ENCODE measurements at places on chromosomes 16 and 17. TPM values are rescaled to one million over a fixed set of nuclear protein-coding genes. Genes with fewer than 3 reads are reported as not detected.
A peak's percentile ranks its signal among the peaks of the same experiment; 100 is the strongest.

NUDT21 gene
- 282 TPM for total RNA-seq

DNA sequence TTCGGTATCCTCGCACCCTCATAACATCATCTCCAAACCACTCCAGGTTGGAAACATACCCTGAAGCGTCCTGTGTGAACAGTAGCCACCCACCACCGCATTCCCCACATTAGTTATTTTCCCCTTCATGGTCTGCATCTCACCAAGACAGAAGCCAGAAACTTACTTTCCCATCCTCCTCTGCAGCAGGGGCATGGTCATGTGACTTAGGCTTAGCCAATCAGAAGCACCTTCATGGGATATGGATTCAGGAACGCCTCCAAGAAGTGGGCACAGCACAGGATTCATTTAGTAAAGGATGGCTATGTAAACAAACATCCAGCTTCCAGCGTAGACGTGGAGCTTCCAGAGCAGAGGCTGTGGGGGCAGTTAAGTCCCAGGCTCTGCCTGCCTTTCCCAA, 130.3 kb downstream of the AXIN2 start:
- H3K4me1 ChIP-seq = peaks cover 4% of the 10 kb centered on the region
- H3K27ac ChIP-seq = no peak overlapping the region
- no peak overlapping the region for H3K4me3 ChIP-seq

DNA sequence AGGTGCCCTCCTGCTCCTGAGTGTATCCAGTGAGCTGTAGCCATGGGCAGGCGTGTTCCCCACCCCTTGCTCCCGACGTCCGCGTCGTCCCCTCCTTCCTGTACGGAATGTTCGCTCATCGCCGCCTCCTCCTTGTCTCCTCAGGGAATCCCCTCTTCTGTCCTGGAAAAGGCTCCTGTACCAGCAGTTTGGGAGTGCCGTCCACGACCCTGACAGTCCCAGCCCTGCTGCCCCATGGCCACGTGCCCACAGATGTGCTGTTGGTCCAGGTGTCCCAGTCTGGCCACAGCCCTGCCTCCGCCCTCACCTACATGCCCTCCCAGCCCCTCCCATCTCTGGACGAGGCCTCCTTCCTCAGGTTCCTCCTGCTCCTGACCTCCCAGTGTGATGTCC, 30.2 kb downstream of the OR1D5 start:
- DNase-seq = peak; percentile 47
- no peak overlapping the region for H3K27ac ChIP-seq
- H3K36me3 ChIP-seq = peaks cover 2% of the 10 kb centered on the region
- no peaks in the 10 kb centered on the region for H3K4me1 ChIP-seq

DNA sequence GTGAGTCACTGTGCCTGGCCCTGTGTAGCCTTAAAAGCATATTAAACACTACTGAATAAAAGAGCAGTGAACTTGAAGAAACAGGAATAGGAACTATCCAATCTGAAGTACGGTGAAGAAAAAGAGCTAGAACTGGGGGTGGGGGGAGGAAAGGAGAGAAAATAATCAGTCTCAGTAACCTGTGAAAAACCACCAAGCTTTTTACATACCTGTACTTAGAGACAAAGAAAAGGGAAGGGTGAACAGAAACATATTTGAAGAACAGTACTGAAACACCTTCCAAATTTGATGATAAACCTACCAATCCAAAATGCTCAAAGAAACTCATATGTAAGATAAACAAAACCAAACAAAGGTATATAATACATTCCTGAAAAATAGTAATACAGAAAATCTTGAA, 77.5 kb downstream of the USP32 start:
- no peak overlapping the region for H3K4me3 ChIP-seq
- peaks cover 9% of the 10 kb centered on the region for H3K4me1 ChIP-seq
- no peak overlapping the region for H3K27ac ChIP-seq
- peaks cover 9% of the 10 kb centered on the region for H3K36me3 ChIP-seq
- no peak for DNase-seq

DNA sequence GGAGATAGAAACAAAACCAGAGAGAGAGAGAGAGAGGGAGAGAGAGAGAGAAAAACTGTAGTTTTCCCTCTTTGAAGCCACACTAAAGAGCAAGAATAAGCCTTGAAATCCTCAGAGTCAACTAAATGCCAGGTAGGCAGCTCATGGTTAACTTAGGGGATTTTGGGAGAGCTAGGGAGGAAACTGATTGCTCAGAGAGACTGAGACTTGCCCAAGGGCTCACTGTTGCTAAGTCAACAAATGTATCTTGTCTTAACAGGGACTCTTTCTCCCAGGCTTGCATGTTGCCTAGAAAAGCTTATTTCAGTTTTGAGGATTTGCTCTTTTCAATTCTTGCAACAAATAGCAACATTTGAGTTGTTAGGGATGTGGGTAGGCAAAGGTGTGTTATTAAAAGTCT, 4.5 kb upstream of the SLC5A11 start:
- no peaks in the 10 kb centered on the region for H3K36me3 ChIP-seq
- no peak overlapping the region for H3K27ac ChIP-seq
- H3K4me1 ChIP-seq = peaks cover 3% of the 10 kb centered on the region
- H3K27me3 ChIP-seq = no peaks in the 10 kb centered on the region
- DNase-seq = no peak
- H3K4me3 ChIP-seq = no peak overlapping the region
